ENCODE measurements at places on chromosomes 1 and 21.

DNA sequence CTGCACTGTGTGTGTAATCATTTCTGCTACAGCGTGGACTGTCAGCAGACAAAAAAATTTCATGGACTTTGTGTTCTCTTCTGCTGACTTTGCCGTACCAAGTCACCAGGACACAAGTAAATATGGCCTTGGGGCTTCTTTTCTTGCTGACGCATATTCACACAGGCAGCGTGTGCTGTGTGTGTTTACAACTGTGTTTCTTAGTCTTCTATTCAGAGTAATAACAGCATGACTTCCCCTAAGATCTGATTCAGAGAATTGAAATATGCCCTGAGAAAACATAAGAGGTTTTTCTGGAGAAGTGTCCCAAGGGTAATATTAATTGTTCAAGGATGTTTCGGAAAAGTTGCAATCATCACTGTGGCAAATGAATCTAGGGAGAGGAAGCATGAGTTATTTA lies 47.1 kb upstream of the DYNLT5 start:
- no peak for DNase-seq

DNA sequence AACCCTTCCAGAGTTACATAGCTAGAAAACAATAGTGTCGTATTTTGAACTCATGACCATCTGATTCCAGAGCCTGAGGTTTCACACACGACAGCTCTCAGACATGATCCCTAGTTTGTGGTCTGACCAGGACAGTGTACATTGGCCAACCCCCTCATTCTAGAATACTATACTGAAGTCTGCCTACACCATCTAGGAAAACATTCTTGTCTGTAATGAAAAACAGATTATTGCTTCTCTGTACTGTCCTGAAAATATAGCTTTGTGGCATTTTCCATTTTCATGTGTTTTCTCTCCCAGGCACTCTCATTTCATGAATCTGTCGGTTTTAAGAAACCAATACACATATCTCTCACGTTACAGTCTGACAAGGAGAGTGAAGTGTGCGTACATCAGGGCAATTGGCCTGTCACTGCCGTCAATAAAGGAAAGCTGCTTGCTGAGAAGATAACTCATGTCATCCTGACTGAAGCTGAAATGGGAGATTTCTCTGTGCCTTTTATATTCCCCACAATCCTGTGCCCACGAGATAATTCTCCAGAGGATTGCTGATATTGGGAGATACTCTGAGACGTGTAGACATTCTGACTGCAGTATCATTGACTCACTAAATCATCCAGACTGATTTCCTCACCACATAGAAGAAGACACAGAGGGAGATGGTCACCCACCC lies 585.6 kb downstream of the PLPP3 start:
- DNase-seq = no peak

- no peak for DNase-seq
Observed at GRCh38 chr1:166944186-166944967, 31.0 kb downstream of the ILDR2 start.

- peak; percentile 27 for DNase-seq
Observed at GRCh38 chr1:47229031-47229885, 2.8 kb downstream of the TAL1 start.

- DNase-seq = peak; percentile 73
Observed at GRCh38 chr1:1441002-1441888, 5.8 kb downstream of the VWA1 start.

DNA sequence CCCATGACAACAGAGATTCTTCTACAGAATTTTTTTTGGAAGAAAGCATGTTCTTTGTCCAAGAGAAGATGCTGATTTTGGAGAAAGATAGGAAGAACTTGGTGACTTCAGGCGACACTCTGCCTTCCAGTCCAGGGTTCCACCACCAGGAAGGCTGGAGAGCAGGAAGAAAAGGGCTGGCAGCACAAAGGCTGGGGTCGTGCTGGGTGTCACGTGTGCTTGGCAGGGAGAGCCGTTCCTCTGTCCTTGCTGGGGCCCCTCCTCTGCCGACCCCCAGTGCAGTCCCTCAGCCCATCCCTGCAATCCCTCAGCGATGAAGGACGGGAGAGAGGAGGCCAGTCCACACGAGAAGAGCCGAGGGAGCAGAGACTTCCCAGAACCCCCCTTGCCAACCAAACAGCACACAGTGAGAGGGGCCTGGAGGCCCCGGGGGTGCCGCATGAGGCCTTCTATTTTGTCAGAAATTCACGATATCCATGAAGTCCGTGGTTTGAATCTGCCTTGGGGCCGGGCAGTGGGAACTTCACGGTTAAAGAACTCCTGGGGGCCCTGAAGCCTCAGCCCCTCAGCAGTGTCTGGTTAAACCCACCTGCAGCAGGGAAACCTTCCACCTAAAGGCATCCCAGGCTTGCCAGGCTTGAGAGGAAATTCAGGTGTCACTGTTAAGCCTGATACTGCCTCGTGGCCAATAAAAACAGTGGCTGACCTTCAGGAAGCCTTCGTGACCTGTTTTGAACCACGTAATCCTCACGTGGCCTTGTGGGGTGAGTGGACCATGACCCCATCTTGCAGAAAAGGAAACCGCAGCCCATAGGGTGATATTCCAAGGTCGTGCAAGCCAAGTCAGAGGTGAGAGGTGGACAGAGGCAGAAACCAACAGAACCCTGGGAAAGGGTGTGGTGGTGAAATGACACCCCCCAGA lies 3.4 kb downstream of the KRTAP10-12 start:
- no peak for DNase-seq

- no peak for DNase-seq
Observed at GRCh38 chr1:208917723-208918122, 665.8 kb upstream of the CAMK1G start.

DNA sequence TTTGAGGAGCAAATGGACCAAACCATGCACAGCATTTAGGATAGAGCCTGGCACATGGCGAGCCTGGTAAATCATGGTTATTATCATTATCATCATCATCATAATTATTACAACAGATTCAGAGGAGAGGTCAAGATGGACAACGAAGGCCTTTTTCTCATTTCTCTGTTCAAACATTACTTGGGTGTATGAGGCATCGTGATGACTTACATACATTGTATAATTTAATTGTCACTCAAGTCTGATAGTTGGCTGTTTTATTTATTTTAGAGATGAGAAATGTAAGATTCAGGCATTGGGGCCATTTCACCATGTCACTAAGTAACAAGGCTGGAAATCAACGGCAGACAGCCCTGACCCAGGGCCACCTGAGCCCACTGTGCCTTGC lies 68.1 kb downstream of the SLC35F3 start:
- DNase-seq = no peak

GRCh38 chr1:212595787-212596714 lies 12.5 kb upstream of the ATF3 start:
- no peak for DNase-seq

GRCh38 chr1:13664451-13664850 lies 35.5 kb upstream of the PRDM2 start:
- DNase-seq = no peak
